Activated B cell treated with CpG ODN at 0.5 μM for 24 hours (primary cell): ENCODE measurements at places on chromosomes 6 and 20. TPM values are rescaled to one million over a fixed set of nuclear protein-coding genes. Genes with fewer than 3 reads are reported as not detected.

KCTD20 gene
- 45.5 and 48.1 TPM in 2 replicates for total RNA-seq

OPN5 gene
- not detected in 2 replicates for total RNA-seq

MEI4 gene
- total RNA-seq, result not detected in 2 replicates

OPRL1 gene
- 1.3 and 1.4 TPM in 2 replicates for total RNA-seq

C6orf47 gene
- 29.0 and 29.3 TPM in 2 replicates for total RNA-seq

HLA-DQB1 gene
- 262 and 310 TPM in 2 replicates for total RNA-seq

SRMS gene
- total RNA-seq, result 0.16 TPM in 1 of 2 replicates, not detected in the other

RBM38 gene
- total RNA-seq, result 69.6 and 70.7 TPM in 2 replicates

SLC12A5 gene
- not detected in 2 replicates for total RNA-seq

C20orf141 gene
- total RNA-seq, result not detected in 2 replicates

PCIF1 gene
- 48.3 and 55.7 TPM in 2 replicates for total RNA-seq

C6orf15 gene
- total RNA-seq, result not detected in 2 replicates

ERVFRD-1 gene
- not detected in 2 replicates for total RNA-seq

KHDRBS2 gene
- total RNA-seq, result 5.5 and 6.9 TPM in 2 replicates

NNAT gene
- total RNA-seq, result 0.40 TPM in 1 of 2 replicates, not detected in the other

OR2J3 gene
- not detected in 2 replicates for total RNA-seq
